Cerebellum (tissue), 4 donors: ENCODE measurements at places on chromosomes 6 and 20. TPM values are rescaled to one million over a fixed set of nuclear protein-coding genes. Genes with fewer than 3 reads are reported as not detected.

DNA sequence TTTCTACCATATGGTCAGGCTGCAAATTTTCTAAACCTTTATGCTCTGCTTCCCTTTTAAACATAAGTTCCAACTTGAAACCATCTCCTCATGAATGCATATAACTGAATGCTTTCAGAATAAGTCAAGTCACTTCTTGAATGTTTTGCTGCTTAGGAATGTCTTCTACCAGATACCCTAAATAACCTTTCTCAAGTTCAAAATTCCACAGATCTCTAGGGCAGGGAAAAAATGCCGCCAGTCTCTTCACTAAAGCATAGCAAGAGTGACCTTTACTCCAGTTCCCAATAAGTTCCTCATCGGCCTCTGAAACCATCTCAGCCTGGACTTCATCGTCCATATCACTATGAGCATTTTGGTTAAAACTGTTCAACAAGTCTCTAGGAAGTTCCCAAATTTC lies 1011.2 kb upstream of the CITED2 start:
- DNase-seq, result no peak

The GJA1 gene
- total RNA-seq, result 82.9 TPM

GRCh38 chr6:15265787-15266186 lies 19.9 kb downstream of the JARID2 start:
- no peak for DNase-seq

The PRRC2A gene
- 58.3 TPM for total RNA-seq

The SSTR4 gene
- total RNA-seq, result 0.54 TPM

The FAXC gene
- 36.3 TPM for total RNA-seq

The DZANK1 gene
- total RNA-seq, result 3.6 TPM

GRCh38 chr20:61776491-61777075 lies 289.1 kb downstream of the TAF4 start:
- no peak for DNase-seq

DNA sequence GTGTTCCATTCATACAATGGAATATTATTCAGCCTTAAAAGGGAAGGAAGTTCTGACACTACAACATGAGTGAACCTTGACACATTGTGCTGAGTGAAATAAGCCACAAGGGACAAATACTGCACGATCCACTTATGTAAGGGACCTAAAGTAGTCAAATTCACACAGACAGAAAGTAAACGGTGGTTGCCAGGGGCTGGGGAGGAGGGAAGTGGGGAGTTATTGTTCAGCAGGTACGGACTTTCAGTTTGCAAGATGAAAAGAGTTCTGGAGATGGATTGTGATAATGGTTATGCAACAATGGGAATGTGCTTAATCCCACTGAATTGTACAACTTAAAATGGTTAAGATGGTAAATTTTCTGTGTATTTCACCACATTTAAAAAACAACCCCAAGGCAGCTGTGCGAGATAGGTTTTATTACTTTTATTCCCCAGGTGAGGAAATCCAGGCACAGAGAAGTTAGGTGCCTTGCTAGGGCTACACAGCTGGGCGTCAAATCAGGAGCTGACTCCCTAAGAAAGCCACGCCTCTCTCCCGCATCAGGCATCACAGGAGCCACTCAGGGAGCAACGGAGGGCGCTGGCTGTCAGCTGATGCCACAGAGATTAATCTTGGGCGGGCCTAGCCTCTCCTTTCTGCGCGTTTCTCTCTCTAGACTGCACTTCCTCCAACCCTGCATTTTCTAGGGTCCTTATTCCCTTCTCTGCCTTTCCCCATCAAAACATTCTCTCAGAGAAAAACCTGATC lies 9.3 kb upstream of the TRAF3IP2 start:
- DNase-seq, result no peak

The WFDC10B gene
- not detected for total RNA-seq

The SNX21 gene
- 24.4 TPM for total RNA-seq

- DNase-seq, result no peak
Observed at GRCh38 chr6:109461733-109462526, 6.4 kb upstream of the MICAL1 start.

The OR2B6 gene
- total RNA-seq, result not detected

DNA sequence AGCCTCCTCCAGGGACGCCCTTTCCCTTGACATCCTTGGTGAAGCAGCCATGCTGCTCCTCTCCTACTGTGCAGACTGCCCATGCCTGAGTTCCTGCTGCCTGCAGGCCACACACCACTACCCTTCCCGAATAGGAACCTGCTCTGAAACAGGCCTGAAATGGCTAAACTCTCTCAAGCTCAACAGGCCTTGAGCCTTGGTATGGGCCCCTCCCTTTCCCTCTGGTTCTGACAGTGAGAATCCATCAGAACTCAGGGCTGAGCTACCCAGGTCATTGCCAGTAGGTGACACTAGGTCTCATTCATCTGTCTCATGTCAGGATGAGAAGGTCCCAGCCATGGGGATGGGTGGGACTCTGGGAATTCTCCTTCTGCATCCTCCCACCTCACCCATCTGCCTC lies 25.7 kb downstream of the RAET1L start:
- DNase-seq, result no peak
